Breast epithelium (tissue), 4 donors: ENCODE measurements at places on chromosomes 6 and 20. TPM values are rescaled to one million over a fixed set of nuclear protein-coding genes. Genes with fewer than 3 reads are reported as not detected.

ENPP5 gene
- 28.1 TPM for total RNA-seq

NKAIN4 gene
- not detected for total RNA-seq

GPR6 gene
- total RNA-seq: not detected

MUC22 gene
- not detected for total RNA-seq

THBS2 gene
- total RNA-seq: 31.9 TPM

WFDC13 gene
- total RNA-seq: not detected

EPB41L1 gene
- 66.4 TPM for total RNA-seq

FAM162B gene
- 11.8 TPM for total RNA-seq

PDYN gene
- not detected for total RNA-seq

DNA sequence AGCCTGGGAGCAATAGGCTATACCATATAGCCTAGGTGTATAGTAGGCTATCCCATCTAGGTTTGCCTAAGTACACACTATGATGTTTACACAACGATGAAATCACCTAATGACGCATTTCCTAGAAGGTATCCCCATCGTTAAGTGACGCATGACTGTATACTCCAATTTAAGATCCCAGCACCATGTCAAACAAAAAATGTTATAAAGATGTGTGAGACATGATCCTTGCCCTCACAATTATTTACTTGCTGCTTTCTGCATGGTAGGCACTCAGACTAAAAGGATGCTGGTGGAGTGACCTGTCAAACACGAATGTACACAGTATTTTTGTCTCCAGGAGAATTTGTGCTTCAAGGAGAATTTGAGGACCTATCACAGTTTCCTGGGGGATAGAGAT is 32.3 kb downstream of the SNAP25 start:
- DNase-seq: no peak

GRCh38 chr20:905396-905961 is 10.7 kb downstream of the ANGPT4 start:
- no peak for DNase-seq

DNA sequence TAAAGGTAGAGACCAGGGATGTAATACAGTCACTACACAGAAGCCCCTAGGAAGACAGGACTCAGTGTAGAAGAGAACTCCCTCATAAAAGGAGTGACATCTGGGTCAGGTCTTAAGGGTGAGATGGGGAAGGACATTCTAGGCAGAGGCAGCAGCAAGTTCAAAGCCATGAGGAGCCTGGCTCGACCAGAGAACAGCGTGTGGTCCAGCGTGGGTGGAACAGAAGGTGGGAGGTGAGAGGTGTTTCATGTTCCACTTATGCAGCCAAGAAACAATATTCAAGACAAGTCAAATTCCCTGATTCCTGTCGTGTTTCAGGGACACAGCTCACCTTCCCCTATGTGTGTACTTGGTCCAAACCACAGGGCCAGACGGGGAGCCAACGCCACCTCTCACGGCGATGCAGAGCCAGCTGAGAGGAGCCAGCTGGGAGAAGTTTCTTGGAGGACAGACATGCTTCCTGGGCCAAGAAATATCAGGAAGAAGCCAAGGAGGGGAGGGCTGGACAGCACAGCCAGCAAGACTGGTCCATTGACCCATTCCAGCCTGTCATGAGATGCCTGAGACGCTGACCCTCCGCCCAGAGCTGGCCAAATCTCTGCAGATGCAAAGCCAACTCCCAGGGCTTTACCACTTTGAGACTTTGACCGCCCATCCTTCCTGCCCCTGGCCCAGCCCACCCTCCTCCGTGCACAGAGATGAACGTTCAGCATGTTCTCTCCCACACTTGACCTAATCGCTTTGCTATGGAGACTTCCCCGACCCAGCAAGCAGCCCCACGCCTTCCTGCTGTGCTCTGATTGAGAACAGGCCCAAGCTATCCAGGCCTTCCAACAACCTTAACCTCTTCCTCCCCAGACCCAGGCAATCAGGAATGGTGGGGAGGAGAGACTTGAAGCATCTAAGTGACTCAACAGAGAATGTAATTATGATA is 113.8 kb downstream of the PRND start:
- peak; percentile 71 for DNase-seq

- no peak for DNase-seq
These were observed 22.9 kb downstream of the SLC17A2 start for GRCh38 chr6:25907475-25908014.

GRCh38 chr6:155333414-155333813 is 19.1 kb upstream of the TFB1M start:
- DNase-seq: no peak

DNA sequence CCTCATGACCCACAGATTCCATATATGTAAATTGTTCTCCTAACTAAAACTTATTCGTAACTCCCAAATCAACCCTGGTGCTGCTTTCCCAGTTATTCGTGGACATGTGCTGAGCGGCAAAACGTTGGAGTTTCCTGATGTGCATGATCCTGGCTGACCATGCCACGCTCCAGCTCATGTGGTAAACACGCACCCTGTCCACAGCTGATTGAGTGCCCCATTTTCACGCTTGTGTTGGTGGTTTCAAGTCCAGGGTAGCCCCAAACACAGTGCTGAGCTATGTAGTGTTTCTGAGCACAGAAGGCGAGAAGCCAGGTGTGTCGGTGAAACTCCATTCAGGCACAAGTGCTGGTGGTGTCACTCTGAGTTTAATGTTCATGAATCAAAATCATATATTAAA is 19.1 kb upstream of the FOXC1 start:
- no peak for DNase-seq

GRCh38 chr20:37911838-37912281 is 8.9 kb downstream of the VSTM2L start:
- DNase-seq: no peak

GRCh38 chr20:19974630-19975435 is 42.3 kb upstream of the NAA20 start:
- DNase-seq: peak; percentile 79

GRCh38 chr6:154594496-154595198 is 84.2 kb upstream of the CNKSR3 start:
- no peak for DNase-seq
